ENCODE measurements at places on chromosomes 7 and 10. TPM values are rescaled to one million over a fixed set of nuclear protein-coding genes. Genes with fewer than 3 reads are reported as not detected.

The TFEC gene
- total RNA-seq: 0.16 TPM

The TAS2R41 gene
- not detected for total RNA-seq

GRCh38 chr7:112081778-112082177 is 124.4 kb downstream of the DOCK4 start:
- DNase-seq: no peak

DNA sequence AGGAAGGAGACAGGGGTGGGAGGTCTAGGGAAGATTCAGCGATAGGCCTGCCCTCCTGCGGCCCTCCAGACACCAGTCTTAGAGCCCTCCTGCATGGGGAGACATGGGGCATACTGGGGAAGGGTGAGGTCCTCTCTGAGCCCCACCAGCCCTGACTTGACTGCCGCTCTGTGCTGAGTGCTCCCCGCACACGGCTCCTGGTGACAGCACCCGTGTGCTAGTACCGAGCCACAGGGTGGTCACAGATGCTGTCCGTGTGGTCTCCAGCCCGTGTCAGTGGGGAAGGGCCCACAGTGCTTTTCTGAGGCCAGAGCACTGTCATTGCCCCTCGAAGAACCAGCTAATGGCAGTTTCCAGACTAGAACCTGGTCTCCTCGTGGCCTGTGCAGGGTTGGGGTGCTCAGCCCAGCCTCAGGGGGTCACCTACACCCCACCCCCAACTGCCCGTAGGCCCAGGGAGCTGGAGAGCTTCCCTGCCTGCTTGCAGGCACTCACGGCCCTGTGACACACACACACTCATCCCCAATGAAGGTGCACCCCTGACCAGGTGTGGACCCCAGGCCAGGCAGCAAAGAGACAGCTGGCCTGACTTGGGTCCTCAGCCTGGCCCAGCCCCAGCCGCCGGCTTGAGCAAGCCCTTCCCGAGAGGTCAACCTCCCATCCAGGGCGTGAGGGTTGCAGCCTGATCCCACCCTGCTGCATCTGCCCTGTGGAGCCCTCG is 86.0 kb upstream of the RET start:
- no peak for DNase-seq

- DNase-seq: no peak
Measured at GRCh38 chr7:79287981-79288380, 165.5 kb downstream of the MAGI2 start.

DNA sequence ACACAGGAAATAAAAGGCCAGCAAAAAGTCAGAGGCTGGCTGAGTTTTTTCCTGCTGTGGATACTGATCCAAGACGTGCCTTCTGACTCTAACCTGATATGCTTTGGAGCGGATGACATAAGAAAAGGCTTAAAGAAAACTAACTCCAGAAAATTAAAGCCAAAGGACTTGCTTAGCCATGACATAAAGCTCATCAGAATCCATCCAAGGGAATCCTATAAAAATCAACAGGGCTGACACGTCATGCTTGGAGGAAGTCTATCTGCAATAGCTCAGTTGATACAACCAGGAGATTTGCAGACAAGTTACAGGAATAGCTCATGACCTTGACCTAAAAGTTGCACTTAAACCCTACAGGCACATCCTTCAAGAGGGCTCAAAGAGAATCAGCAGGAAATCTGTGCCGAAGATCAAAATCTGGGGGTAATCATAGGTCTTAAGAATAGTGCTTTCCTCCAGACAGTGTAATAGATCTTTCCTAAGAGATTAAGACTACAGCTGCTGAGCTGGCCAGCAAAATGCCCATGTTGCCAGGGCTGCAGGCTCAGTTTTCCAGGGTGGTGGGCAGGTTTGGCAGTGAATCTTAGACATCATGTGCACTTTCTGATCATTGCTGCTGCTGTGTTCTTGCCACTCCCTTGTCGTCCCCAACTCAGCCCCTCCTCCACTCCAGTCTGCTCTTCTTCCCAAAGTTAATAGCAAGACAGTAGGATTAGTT is 111.5 kb upstream of the SVIL start:
- DNase-seq: no peak

GRCh38 chr7:133484086-133484485 is 231.2 kb downstream of the EXOC4 start:
- DNase-seq: peak; percentile 16

DNA sequence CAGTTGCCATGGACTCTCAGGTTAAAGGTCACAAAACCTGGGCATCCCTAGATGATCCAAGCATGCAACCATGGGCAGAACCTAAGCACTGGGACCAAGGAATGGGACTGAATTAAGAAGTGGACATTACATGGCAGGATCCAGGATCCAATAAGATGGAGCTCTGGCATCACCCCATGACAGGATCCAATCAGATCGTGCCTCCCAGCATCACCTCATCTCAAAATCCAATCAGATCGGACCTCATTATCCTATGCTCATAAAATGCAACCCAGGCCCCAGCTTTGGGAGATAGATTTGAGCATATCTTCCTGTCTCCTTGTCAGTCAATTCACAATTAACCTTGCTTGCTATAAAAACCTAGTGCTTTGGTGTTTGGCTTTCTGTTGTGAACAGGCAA is 616.1 kb downstream of the PARD3 start:
- no peak for DNase-seq
